ENCODE measurements at places on chromosomes 6 and 20.

DNA sequence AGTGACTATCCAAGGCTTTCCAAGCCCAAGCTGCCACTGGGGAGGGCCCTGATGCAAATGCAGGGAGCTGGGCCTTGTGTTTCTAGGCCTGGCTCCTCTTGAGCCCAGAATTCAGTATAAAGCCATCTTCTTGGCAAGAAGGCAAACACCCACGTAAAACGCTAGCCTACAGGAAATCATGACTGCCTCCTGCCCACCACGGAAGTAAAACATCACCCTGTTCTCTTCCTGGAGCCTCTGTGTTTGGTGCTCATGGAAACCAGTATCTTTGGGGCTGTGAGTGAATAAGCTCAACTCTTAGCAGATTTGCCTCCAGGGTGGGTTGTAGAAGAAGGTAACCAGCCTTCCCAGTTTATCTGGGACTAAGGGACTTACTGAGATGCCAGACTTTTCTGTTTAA lies 271.0 kb downstream of the ZNF217 start:
- no peak for DNase-seq

DNA sequence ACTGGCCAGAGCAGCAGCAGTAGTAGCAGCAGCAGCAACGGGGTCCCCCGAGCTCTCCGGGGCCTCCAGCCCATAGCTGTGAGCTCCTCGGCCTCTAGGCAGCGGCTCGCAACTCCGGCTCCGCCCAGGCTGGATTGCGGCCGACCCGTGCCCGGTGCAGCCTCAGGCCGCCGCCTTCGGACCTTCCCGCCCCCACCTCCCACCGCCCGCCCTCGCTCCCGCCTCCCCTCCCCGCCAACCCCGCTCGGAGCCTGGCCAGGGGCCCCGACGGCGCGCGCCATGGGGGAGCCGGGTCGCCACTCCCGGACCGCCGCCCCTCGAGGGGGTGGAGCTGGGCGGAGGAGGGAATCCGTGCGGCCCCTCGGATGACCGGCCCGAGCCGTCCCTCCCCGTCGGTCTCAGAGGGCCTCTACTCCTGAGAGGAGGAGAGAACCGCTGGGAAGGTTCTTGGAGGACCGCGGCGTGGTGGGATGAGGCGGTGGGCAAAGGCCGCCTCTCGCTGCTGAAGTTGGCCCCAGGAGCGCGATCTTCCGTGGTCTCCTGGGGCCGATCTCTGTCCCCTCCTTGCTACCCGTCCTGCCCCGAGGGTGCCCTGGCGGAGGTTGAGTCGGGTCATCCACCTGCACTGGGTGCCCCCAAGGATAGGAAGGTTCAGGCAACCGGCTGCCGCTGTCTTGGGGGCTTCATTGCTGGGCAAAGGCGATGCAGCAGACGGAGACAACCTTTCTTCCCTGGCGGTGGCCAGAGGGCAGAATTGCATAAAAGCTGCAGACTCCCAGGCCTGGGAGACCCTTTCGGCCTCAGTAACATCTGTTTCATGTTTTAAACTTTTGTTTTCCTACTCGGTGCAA lies at the start of gene ADAM33:
ADAM33 (minus strand) TSS at position 80 of the 851 bp plus-strand sequence; CDS start at position 74, 6 bp downstream.
- DNase-seq: no peak

DNA sequence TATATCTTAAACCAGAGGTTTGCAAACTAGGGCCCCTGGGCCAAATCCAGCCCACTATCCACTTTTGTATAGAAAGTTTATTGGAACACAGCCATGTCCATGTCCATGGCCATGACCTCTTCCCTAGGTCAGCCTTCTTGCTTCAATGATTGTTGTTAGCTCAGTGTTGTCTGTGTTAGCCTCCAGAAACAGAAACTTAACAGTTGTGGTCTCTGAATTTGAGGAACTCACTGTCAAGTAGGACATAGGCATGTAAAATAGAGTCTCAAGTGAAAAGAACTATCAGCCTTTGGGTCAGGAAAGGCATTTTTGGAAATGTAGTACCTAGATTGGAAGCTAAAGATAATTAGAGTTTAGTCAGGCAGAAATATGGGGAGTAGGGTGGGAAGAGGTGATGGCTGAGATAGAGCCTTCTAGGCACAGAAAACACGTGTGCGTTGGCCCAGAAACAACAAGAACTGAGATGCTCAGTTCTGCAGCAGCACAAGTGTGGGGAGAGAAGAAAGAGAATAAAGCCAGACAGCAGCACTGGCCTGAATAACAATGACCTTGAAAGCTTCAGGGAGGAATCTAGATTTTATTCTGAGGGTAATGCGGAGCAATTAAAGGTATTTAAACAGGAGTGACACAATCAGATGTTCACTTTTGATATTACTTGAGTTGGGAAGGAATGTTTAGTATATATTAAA lies 87.0 kb upstream of the OLIG3 start:
- no peak for DNase-seq

DNA sequence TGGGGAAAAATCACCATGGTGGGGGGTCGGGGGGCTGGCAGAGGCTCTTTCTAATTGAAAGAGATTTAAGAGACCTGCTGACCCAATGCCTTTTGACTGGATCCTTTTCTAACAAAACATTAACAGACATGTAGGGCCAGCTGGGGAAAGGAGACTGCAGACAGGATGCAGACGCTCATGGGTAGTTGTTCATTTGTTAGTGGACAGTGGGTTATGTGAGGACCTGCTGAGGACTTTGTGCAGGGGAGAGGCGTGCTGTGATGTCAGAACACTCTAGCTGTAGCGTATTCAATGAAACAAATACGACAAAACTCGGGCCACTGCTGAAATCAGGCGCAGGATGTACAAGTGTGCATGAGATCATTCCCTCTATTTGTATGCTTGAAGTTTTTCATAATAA lies 1.2 kb downstream of the IP6K3 start:
- no peak for DNase-seq

- DNase-seq: no peak
Observed at GRCh38 chr6:139757784-139758183, 383.3 kb upstream of the CITED2 start.

GRCh38 chr6:79864421-79864820 lies 82.9 kb downstream of the ELOVL4 start:
- no peak for DNase-seq

GRCh38 chr6:82145926-82146452 lies 101.6 kb downstream of the IBTK start:
- no peak for DNase-seq

- DNase-seq: no peak
Observed at GRCh38 chr6:113121571-113121970, 735.6 kb upstream of the MARCKS start.

DNA sequence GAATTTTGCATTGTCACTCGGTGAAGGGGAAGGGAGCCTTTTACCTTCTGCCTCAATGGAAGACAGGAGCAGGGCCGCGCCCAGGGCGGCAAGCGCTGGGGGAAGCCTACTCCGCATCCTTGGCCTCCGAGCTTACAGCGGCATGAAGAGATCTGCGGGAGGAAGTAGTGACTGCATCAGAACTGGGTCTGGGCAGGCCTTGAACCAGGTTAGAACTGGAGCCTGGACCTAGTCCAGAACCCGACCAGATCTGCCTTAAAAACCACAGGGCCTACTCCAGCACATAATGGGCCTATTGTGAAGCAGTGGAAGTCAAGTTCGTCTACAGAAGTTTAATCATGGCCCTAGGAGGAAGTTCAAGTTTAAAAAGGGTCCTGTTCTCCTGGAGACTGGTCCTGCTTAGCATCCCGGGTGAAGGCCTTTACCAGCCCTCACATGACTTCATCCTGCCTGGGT lies 3.1 kb downstream of the COL12A1 start:
- no peak for DNase-seq

GRCh38 chr6:71326611-71327010 lies 38.0 kb downstream of the OGFRL1 start:
- DNase-seq: no peak

DNA sequence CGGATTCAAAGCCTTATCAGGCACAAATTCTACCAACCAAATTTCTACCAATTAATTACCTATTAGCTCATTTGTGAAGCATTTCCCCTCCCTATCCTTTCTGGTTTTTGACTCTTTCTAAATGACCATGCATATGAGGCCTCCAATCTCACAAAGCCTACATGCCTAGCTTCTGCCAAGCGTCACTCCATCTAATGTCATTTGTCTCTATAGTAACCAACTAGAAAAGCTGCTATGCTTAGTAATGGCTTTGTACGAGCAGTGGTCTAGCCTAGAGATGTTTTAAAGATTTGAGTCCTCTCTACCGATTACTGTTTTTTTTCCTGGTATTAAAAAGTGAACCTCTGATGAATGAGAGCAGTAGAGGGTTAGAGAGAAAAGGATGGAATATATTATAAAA lies 4.8 kb upstream of the ASF1A start:
- DNase-seq: no peak

DNA sequence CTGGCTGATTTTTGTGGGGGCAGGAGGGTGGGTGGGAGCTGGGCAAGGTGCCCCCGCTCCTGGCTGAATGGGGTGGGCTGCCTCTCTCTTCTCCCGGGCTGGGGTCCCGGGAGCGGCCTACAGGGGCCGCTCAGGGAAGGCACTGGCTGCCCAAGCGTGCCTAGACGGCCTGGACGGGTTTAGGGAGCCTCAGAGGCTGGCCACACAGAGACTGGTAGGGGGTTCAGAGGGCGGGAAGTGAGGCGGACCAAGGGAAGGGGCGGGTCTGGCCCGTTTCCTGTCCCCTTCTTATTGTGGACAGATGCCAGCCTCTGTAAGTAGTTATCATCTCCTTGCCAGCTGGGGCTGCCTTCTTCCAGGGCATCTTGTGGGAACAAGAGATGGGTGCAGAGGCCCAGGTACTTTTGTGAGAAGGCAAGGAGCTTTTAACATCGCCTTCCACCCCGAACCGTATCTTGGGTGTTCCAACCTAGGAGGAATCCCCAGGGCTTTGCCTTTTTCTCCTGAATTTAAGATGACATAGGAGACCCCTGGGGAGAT lies 437 bp downstream of the CD40 start:
- DNase-seq: no peak

DNA sequence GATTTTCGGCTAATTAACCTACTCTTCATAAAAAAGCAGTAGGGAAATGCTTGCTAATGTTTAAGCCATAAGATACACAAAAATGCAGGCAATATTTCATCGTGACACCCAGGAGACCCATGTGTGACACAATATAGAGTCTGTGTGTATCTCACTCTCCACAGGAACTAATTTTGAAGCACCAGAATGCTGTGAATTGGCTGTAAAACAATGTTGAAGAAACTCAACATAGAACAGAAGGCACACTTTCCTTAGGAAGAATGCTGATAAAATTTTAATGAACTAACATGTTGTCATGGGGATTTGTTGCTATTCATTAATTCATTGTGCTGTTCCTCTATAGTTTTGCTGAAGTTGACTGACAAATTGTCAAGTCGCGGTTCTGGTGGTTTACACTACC lies 249.4 kb upstream of the TFAP2D start:
- no peak for DNase-seq

- peak; percentile 34 for DNase-seq
Observed at GRCh38 chr6:113587078-113587699, 270.0 kb upstream of the MARCKS start.

GRCh38 chr6:44304282-44305199 lies 8.6 kb downstream of the AARS2 start:
- DNase-seq: no peak

DNA sequence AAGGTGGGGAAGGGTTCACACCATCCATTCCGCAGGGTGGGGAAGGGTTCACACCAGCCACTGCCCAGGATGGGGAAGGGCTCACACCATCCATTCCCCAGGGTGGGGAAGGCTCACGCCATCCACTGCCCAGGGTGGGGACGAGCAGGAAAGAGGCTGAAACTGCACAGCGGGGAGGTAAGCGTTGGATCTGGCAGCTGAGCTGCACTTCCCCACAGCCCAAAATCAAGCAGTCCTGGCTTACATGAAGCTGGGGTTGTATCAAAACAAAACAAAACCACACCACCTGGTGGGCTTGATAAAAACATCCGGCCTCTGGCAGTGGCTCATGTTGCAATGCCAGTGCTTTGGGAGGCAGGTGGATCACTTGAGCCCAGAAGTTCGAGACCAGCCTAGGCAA lies 268.5 kb downstream of the TAF4 start:
- no peak for DNase-seq

DNA sequence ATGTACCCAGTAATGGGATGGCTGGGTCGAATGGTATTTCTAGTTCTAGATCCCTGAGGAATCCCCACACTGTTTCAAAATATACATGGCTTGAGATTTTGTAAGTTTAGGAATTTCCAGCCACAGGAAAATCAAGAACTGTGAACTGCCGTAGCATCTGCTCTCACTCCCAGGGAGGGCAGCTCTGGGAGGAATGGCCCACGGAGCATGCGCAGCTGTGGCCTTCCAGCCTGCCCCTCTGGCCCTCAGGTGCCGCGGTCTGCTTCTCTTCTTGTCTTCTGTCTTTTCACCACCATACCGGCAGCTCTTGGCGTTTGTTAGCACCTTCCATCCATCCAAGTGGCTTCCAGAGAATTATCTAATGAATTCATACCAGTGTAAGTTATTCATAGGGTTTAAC lies 19.9 kb upstream of the EXOC2 start:
- DNase-seq: no peak

GRCh38 chr20:4154958-4155411 lies 139.6 kb upstream of the RNF24 start:
- no peak for DNase-seq

- no peak for DNase-seq
Observed at GRCh38 chr6:15350386-15351083, 104.7 kb downstream of the JARID2 start.

DNA sequence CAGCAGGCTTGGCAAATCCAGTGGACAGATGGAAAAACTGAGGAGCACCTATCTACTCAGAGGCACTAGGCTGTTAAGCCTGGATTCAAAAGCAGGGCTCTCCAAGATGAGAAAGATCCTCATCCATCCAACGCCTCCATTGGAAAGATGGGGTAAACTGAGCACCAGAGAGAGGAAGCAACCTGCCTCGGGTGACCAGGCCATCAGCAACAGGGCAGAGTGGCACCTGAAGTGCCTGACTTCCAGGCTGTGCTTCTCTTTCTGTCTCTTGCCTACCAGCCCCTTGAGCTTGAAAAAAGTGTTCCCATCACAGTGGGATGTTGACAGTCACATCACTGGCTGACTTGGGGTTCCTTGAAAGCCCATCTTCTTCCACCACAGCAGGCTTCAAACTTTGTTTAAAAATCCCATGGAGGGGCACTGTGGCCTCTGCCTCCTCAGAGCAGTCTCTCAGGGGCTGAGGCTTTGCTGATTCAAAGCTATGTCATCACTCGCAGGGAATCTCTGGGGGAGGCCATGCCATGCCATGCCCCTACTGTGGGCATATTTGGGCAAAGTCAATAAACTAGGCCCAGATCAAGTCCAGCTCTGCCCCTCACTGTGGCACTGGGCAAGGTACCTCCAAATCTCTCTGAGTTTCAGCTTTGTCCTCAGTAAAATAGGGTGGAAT lies 44.8 kb upstream of the TGM2 start:
- no peak for DNase-seq

GRCh38 chr20:63885264-63886053 lies 9.5 kb upstream of the DNAJC5 start:
- DNase-seq: no peak

GRCh38 chr6:165298402-165298801 lies 11.0 kb downstream of the C6orf118 start:
- no peak for DNase-seq

DNA sequence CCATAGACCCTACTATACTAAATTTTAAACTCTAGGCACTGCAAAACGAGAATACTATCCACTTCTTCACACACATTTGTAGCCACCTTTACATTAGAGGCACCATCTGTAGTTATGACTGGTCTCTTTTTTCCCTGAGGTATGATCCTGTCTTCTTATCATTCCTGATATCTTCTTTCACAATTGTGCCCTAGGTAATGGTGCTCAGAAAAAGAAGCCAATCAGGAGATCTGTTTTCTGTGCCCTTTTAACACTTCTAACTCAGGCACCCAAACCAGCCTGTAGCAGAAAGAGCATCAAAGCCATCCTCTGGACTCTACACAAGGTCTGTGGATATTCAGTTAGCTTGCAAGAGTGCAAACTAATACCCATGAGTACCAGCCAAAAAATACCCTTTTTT lies 149.7 kb upstream of the SGK1 start:
- DNase-seq: no peak
